ENCODE measurements at places on chromosomes 13 and 19.
A peak's percentile ranks its signal among the peaks of the same experiment; 100 is the strongest.

- DNase-seq: no peak
Observed at GRCh38 chr19:15197942-15198341, 2.9 kb downstream of the NOTCH3 start.

DNA sequence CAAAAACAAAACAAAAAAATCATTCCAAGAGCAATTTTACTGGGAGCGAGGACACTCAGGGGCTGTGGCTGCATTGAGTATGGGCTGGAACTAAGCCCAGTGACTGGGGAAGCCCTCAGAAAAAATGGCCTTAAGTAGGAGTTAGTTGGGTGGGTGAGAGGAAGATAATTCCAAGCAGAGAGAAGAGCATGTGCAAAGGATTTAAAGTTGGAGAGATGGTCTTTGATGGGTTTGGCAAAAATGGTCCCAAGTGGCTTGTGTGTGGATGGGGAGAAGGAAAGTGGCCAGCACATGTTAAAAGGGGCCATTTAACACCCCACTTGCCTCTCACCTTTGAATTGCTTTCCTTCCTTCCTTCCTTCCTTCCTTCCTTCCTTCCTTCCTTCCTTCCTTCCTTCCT, 6.7 kb upstream of the CYP4F22 start:
- DNase-seq: no peak

DNA sequence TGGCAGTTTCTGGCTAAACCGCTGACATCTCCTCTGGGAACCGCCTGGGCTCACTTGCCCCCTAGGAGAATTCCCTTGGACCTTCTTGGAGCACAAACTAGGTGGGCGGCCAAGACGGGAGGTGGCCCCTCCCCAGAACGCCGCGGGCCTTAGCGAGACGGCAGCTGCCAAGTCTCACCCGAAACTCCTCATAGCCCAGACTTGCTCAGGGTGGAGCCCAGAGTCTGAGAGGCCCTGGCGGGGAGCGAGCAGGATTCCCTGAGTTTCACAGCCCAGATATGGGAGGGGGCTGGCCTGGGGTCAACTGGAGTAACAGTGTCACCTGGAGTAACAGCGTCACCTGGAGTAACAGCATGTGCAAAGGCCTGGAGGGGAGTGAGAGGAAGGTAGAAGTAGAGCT, 10.1 kb downstream of the TINCR start:
- DNase-seq: no peak

GRCh38 chr13:23175920-23176319, 4.9 kb upstream of the SGCG start:
- DNase-seq: no peak

- peak; percentile 43 for DNase-seq
Observed at GRCh38 chr13:95301183-95301967, at the start of gene ABCC4. TSS of gene ABCC4 (minus strand) at chr13:95301451. CDS start at chr13:95301314, 137 bp downstream.

DNA sequence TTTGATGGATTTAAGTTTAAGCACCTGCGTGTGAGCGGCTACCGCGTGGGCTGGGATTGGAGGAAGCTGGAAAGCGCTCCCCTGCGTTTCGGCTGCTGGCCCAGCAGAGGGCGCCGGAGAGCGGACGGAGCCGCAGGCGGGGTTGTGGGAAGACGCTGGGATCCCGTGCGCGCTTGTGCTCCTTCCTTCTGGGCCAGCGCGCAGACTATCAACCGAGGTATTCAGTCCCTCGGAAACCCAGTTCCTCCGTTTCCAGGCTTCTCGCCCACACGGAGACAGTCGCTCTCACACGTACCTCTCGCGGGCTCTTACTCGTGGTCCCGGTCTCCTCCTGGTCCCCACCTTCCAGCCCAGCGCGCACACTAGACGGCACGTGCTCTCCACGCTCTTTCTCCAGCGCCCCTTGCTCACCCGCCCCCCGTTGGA, 28.8 kb downstream of the EPN1 start:
- DNase-seq: no peak

DNA sequence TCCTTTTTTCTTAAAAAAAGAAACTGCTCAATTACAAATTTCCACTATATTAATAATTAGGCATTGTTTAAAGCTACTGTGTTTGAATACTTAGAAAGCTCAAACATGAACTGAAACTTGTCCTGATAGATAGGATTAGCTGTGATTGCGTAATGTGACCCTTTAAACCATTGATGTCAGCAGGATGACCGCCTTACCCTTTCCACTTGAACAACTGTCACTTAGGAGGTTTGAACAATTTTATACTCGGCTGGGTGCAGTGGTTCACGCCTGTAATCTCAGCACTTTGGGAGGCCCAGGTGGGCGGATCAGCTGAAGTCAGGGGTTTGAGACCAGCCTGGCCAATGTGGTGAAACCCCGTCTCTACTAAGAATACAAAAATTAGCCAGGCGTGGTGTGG, 2.9 kb downstream of the LAMP1 start:
- no peak for DNase-seq

DNA sequence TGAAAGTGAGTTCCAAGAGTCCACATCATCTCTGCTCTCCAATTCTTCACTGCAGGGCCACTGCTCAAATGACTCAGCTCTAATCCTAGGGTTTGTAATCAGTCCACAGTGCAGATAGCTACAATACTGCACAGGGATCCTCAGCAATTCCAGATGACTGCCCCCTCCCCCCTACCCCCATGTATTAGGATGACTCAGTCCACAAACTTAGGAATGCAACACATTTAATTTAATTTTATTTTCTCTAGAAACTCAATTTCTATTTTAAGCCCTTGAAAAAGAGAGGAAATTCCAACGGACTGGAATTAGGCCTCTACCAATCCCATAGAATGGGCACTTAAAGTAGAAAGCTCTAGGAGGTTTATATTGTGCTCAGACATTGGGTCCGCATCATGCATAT, 173.8 kb upstream of the SOX21 start:
- no peak for DNase-seq

- no peak for DNase-seq
Observed at GRCh38 chr19:44608391-44608821, 5.0 kb upstream of the IGSF23 start.

DNA sequence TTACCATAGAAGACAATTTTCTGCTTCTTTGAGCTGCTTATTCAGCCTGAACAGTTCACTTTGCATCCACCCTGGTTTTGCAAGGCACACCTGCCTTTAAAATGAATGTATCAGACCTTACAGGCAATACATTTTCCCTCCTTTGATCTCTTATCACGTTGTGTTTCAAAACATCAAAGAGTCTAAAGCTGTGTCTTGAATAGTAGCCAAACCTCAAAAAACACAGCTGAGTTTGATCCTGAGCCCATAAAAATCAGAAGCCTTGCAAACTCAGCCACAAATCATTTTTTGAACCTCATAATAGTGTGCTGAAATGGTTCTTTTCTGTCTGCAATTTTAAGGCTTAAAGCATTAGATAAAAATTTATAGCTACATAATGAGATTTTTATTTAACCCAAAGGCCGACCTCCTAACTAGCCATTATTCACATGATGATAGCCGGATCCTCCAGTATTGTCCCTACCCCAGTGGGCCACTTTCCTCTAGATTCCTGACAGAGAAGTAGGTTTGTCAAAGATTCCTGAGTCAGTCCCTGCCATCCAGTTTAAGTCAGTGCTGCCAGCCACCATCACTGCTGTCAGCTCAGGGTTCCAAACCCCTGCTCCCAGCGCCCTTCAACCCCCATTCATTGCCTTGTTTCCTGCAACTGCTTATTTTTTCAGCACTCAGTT, 71.8 kb downstream of the CAB39L start:
- DNase-seq: peak; percentile 17

GRCh38 chr19:44876930-44877535, 14.0 kb upstream of the TOMM40 start:
- DNase-seq: no peak

DNA sequence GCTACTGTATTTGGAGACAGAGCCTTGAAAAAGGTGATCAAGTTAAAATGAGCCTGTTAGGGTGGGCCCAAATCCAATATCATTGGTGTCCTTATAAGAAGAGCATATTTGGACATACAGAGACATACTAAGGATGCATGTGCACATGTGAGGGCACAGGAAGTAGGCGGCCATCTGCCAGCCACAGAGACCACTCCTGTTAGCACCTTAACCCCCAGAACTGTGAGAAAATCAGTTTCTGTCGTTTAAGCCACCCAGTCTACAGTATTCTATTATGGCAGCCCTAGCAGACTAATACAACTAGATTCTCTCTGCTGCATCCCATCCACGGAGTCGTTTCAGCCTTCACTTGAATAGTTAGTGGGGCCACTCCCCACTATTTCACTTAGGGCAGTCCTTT, 39.4 kb upstream of the DGKH start:
- no peak for DNase-seq

- DNase-seq: no peak
Observed at GRCh38 chr13:43629691-43630480, 156.9 kb downstream of the ENOX1 start.

DNA sequence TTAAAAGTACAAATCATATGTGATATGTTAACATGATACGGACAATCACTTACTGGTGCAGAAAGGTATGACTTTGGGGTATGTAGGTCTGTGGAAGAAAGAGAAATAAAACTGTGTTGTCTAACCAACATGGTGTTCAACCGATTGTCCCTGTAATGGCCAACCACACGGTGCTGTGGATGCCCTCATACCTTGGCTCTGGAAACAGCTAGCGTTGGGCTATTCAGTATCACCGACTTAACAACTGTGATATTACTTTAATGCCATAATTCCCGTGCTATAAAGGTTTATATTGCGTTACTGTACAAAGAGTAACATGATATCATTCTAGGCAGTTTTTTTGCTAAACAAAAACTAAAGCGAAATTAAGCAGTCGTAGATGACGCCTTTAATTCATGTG, 448.3 kb downstream of the EFNB2 start:
- DNase-seq: no peak

DNA sequence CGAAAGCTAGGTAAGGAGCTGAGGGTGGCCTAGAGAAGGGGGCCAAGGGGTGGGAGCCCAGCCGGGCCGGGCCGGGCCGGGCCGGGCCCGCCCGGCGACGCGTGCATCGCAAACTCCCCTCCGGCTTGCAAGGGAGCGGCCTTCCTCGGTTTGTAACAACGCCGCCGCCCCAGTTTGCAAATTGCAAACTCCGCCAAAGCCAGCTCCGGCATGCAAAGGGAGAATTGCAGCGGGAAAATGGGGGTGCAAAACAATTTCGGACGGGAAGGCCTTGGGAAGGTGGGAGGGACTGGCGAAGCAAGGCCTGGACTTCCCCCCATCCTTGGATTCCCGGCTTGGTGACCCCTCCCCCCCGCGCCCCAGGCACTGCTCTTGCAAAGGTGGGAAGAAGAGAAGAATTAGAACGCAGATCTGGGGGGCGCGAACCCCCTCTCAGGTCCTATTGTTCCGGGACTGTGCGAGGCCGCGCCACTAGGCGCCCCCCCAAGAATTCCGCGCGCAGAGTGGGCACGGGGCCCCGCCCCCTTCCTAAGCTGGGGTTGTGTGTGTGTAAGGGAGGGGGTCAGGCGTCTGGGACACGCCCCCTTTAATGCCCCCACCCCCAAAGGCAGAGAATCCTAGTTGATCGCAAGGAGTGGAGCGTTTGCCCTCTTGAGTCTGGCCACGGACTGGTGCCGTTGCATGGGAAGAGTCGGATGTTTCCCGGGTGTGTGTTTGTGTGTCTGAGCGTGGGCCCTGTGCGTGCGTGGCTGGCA, 926 bp downstream of the PRR12 start:
- peak; percentile 75 for DNase-seq

- no peak for DNase-seq
Observed at GRCh38 chr13:76570510-76570971, 315.7 kb downstream of the KCTD12 start.
